Epithelial cell of prostate (primary cell): ENCODE measurements at places on chromosomes 5 and 9.

- no peak for DNase-seq
Measured at GRCh38 chr9:19117039-19117716, 10.1 kb downstream of the PLIN2 start.

DNA sequence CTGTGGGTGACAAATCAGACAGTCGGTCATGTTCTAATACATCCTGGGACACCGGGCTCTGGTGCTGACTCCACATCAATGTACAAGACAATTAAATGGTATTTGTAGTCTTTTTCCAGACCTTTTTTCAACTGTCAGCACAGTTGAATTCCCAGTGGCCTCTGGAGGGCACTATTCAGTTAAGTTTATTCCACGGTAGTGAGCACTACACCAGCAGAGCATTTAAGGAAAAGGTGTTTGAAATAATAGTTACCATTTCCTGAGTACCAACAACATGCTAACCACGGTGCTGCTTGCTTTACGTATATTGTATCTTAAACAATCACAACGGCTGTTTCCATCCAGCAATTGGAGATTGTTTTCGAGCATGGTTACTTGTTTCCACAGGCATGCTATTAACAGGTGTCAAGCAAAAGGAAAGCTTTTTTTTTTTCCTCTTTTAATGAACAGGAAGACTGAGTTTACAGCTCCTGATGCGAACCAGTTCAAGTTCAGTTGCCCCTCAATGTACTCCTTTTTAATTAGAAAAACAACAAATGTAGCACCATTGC is 186.7 kb downstream of the PDZD2 start:
- DNase-seq, result no peak

- DNase-seq, result no peak
Measured at GRCh38 chr5:78404682-78405293, 44.4 kb downstream of the SCAMP1 start.

DNA sequence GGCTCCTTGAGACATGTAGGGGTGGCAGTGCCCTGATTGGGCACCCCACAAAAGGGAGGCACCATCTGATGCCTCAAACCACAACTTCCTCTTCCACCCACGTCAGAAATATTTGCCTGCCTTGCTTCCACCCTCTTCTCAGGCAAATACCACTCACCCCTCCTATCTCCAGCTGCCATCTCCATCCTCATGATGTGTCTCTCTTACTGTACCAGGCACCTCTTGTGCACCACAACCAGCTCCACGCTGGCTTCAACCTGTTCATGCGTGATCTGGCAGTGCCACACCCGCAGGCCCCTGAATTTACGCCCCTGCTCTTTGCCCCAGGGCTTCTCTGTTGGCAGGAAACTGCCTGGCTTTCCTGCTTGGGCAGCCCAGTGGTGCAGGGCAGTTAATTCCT is 87.8 kb upstream of the HSPA9 start:
- no peak for DNase-seq

- DNase-seq, result no peak
Measured at GRCh38 chr5:80931411-80931810, 28.8 kb upstream of the RASGRF2 start.

- DNase-seq, result no peak
Measured at GRCh38 chr5:148297731-148298130, 14.5 kb upstream of the SPINK7 start.

DNA sequence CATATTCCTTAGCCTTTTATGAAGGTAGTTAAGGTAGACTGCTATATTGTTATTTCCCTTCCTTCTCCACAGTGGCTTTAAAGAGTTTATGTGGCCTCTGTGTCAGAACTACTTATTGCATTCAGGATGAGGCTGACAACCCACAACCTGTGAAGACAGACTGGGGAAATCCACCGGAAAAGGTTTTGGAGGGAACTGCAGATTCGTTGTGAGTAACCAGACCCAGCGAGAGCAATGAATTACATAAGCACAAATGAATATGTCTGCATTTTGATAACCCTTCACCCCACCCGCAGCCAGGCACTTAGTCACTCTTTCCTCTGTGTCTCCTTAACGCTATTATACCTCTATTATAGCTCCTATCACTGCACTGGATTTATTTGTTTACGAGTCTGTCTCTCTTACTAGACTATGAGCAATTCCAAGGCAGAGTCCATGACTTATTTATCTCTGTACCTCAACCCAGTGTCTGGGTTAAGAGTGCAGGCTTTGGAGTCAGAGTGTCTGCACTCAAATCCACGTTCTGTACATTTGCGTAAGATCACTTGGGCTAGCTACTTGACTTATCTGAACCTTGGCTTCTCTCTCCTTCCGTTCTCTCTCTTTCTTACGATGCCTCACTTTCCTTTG is 19.2 kb downstream of the KCTD16 start:
- peak; percentile 33 for DNase-seq

GRCh38 chr9:34759432-34760134 is 49.6 kb upstream of the CCL21 start:
- DNase-seq, result no peak

DNA sequence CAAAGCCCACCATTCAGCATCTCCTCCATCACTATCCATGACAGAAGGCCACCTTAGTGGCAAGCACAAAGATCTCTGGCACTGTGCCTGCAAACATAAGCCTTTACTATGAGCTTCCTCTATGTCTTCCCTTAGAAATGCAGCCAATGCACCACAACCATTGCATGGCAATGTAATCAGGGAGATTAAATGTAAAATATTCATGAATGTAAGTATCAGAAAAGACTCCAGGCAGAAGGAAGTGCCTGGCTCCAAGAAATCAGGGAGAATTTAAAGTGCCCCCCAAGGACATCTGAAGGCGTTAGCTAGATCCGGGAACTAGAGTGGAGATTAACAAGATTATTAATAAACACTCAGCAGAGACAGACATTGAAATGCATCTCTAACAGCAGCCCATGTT is 32.5 kb upstream of the MYORG start:
- no peak for DNase-seq

GRCh38 chr5:6322163-6322713 is 56.1 kb downstream of the MED10 start:
- DNase-seq, result no peak

DNA sequence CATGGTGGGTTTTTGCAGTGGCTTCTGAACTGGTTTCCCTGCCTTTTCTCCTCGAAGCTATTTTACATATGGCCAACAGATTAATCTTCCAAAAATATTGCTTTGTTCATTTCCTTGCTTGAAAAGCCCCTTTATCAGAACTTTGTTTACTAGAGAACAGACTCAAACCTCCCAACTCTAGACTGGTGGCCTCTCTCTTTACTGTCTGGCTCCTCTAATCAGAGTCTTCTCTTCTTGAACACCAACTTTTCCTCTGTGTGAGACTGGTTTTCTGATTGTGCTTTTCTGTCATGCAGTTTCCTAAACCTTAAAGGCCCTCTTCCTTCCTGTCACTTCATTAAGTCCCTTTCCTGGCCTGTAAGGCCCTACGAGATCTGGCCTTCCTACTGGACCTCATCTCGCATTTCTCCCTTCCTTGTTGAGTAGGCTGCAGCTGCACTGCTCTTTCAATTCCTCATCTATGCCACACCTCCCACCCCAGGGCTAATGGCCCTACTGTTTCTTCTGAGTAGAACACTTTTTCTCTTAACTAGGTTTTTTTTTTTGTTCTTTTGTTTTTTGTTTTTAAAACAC is 5.7 kb downstream of the C9orf43 start:
- DNase-seq, result no peak

DNA sequence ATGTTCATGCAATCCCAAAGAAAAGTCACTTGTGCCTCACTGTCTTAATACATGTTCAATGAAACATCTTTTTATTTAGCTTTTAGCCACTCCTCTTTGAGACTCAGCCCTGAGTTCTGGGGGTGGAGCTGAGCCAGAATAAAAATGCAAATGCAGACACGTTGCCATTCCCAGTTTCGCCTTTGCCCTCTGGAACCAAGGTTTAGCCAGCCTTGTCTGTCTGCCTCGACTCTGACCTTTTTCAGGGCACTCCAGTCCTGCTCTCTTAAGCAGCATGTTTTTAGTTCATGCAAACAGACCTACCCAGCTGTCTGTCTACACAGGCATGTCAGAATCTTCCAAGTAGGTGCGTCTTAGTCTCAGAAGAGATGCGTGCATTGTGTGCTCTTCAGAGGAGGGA is 82.2 kb upstream of the RANBP3L start:
- no peak for DNase-seq

GRCh38 chr5:135333732-135334515 is 65.1 kb downstream of the MACROH2A1 start:
- DNase-seq, result no peak

GRCh38 chr9:120608421-120608820 is 28.5 kb upstream of the CDK5RAP2 start:
- no peak for DNase-seq

- DNase-seq, result no peak
Measured at GRCh38 chr9:111108946-111109345, 70.7 kb upstream of the LPAR1 start.

DNA sequence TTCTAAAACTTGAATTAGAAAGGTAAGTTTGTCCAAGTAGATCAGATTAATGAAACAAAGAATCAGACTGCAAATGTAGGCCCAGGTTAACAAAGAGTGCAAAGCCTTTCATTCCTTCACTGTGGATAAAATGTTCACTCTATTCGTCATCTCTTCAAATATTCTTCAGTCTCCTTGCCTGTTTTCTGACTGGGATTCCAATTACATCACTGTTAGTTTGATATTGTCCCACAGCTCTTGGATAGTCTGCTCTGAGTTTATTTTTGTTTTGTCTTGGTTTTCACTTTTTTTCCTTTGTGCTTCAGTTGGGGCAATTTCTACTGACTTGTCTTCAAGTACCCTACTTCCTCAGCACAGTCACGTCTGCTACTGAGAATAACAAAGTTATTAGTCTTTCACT is 38.5 kb upstream of the GZMA start:
- no peak for DNase-seq

DNA sequence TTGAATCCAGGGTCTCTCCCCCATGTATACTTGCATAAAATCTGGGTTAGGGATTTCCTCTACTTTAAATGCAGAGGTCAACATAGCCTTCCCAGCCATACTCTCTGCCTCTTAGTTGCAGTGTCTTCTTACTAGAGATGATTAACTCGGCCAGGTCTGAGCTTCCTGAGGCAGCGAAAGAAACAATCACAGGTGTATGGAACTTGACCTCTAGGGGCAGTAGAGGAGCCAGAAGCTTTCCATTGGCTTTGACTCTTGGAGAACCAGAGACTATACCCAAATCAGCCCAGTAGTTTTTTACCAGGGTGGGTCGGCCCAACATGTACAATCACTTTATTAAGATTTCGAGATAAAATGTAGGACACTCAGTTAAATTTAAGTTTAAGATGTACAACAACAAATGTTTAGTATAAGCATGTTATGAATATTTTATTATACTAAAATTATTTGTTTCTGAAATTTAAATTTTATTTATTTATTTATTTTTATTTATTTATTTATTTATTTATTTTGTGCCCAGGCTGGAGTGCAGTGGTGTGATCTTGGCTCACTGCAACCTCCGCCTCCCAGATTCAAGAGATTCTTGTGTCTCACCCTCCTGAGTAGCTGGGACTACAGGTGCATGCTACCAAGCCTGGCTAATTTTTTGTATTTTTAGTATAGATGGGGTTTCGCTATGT is 48.0 kb upstream of the DMRT3 start:
- no peak for DNase-seq

DNA sequence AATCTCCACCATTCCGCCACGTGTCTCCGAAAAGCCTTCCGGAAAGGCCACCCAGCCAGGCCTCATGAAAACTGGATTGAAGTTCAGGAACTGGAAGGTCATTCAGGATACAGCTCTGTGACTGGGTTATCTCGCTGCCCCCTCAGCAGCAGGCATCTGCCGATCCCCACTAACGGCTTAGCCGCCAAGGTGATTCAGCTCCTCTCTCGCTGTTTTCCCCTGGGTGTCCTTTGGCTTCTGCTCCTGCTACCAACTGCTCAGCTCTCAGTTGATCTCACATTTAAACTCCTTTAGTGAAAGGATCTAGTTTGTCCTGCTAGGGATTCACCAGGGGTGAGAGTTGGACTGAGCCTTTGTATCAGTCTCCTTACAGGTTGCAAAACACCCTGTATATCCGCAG is 2.2 kb upstream of the GDNF start:
- no peak for DNase-seq

DNA sequence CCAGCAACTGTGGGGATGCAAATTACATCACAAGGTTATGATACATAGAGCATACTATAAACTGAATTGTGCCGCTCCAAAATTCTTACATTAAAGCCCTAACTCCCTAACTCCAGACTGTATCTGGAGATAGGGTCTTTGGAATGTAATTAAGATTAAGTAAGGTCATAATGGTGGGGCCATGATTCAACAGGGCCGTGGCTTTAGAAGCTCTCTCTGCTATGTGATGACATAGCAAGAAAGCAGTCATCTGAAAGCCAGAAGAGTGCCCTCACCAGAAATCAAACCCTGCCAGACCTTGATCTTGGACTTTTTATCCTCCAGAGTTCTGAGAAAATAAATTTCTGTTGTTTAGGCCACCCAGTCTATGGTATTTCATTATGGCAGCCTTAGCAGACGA is 123.9 kb downstream of the FBXL17 start:
- DNase-seq, result no peak

GRCh38 chr9:129481424-129481809 is 139.5 kb downstream of the C9orf50 start:
- DNase-seq, result no peak
